ENCODE measurements at places on chromosomes 16 and 17. TPM values are rescaled to one million over a fixed set of nuclear protein-coding genes. Genes with fewer than 3 reads are reported as not detected.
A peak's percentile ranks its signal among the peaks of the same experiment; 100 is the strongest.

- H3K27me3 ChIP-seq: peaks cover 39% of the 10 kb centered on the region
- H3K4me1 ChIP-seq: peaks cover 4% of the 10 kb centered on the region
- no peak for DNase-seq
- no peak overlapping the region for H3K27ac ChIP-seq
- H3K4me3 ChIP-seq: no peak overlapping the region
Observed at GRCh38 chr17:57747221-57748017, 2.3 kb upstream of the CCDC182 start.

DNA sequence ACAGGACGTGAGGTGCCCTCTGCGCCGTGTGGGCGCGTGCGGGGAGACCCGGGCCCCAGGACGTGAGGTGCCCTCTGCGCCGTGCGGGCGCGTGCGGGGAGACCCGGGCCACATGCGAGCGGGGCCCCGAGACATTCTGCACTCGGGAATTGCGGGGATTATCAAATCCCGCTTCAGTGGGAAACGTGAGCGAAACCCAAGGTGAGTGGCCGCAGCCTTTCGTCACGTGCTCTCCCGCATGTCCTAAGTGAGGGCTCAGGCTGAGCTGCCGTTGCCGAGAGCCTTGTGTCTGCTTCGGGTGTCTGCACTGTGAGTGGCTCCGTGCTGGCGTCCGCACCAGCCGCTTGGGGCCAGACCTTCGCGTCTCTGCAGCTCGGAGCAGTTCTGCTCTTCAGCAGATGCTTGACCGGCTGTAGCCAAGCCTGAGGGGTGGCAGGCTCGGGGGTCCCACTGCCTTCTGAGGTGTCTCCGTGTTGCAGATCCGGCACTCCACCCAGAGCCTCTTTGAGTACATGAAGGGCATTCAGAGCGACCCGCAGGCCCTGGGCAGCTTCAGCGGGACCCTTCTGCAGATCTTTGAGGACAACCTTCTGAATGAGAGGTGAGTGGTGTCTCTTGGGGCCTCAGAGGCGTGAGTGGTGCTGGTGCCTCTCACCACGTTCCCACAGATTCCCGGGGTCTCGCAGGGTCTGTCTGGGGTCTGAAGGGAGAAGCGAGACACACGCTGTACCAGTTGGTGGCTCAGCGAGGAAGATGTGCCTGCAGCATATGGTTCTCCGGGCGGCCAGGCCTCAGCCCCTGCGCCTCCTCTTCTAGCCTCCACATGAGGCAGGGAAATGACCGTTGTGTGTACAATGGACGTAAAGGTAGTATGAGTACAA, 90.5 kb upstream of the ZNF750 start:
- no peaks in the 10 kb centered on the region for H3K27me3 ChIP-seq
- H3K4me3 ChIP-seq: no peak overlapping the region
- peaks cover 93% of the 10 kb centered on the region for H3K36me3 ChIP-seq
- peaks cover 6% of the 10 kb centered on the region for H3K4me1 ChIP-seq
- DNase-seq: peak; percentile 10

The TNP2 gene
- not detected for total RNA-seq

DNA sequence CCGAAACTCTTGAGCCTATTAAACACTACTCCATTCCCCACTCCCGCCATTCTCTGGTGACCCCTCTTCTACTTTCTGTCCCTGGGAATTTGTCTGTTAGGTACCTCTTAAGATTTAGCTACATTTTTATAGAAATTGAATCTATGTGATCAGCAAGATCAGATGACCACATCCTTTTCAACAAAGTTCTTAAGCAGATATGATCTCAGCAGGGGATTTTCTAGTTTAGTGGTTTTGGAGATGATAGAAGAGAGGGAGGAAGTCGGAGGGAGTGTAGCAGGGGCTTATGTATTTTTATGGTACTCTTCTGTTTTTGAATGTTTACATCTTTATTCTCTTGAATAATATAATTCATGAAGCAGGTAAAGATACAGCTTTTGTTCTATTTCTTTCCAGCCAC, 40.8 kb downstream of the RPA1 start:
- no peak overlapping the region for H3K27ac ChIP-seq
- no peaks in the 10 kb centered on the region for H3K4me1 ChIP-seq
- H3K27me3 ChIP-seq: no peaks in the 10 kb centered on the region
- no peak overlapping the region for H3K4me3 ChIP-seq

GRCh38 chr17:2048805-2049204, 6.1 kb upstream of the HIC1 start:
- peaks cover 30% of the 10 kb centered on the region for H3K27me3 ChIP-seq
- H3K4me1 ChIP-seq: peaks cover 48% of the 10 kb centered on the region
- DNase-seq: no peak
- no peak overlapping the region for H3K27ac ChIP-seq

DNA sequence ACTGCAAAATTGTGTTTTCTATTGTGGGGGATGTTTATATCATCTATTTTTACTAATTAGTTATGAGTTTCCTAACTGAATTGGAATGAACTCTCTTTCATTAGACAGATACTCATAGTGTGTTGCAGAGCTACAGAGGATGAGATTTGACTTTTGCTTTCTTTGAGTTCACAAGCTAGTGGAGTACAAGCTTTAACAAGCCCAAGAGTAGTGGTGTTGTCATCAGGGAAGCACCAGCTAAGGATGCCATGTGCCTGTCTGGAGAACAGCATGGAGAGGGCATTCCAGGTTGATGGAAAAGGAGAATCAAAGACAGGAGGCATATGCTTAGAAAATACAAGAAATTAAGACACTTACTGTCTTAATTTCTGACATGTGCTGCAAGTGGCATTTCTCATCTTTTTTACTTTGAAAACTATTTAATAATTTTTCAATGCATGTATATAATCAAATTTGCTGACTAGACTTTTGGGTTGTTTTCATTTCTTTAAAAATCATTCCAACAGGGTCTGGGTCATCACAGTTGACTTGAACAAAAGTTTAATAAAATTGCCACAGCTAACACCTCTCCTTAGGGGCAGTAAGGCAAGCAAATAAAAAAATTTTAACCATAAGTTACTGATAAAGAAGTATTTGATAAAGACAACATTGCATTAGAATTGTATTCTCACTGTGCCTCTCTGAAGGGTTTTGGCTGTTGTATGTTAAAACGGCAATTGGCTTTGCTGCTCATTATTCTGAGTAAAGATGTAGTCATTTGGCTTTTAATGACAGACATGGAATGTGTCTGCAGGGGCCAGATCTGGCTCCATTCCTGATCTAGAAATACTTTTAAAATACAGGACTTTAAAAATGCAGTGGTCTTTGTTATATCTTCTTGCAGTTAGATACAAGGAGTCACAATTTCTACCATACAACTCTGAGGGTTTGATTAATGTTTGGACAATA, 323.7 kb upstream of the CDH11 start:
- peaks cover 12% of the 10 kb centered on the region for H3K27me3 ChIP-seq
- no peak overlapping the region for H3K27ac ChIP-seq
- no peak for DNase-seq
- H3K4me1 ChIP-seq: no peaks in the 10 kb centered on the region
- H3K36me3 ChIP-seq: no peaks in the 10 kb centered on the region

GRCh38 chr17:77662833-77663232, 295.7 kb upstream of the TNRC6C start:
- no peak overlapping the region for H3K4me3 ChIP-seq
- H3K4me1 ChIP-seq: no peaks in the 10 kb centered on the region
- no peak overlapping the region for H3K27ac ChIP-seq
- no peak for DNase-seq
- H3K36me3 ChIP-seq: no peaks in the 10 kb centered on the region
- H3K27me3 ChIP-seq: no peaks in the 10 kb centered on the region

DNA sequence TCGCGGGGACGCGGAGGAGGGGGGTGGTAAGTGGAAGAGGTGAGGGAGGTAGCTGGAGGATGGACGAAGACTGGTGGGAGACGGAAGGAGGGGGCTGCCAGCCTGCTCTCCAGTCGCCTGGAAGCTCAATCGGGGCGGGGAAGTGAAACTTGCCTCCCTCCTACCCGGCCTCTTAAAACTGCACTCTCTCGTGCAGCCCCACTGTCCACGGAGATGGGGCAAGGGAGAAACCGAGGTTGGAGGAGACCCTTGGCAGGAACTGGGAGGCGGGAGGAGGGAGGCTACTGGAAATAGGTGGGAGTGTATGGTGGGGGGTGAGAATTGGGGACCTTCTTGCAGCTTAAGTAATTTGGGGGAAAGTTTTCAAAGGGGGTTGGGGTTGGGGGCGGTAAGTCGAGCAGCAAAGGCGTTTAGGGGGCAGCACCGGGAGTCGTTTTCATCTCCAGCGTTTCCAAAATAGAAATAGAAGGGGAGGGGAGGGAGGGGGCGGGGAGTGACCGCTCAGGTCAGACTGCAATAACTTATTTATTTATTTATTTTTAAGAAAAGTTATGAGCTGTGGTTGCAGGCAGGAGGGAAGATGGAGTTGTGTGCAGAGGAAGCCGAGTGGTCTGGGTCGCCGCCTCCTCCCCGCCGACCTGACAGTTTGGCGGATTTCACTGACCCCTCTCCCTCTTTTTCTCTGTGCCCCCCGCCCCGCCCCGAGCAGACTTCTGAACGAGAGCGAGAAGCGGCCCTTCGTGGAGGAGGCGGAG, 1.4 kb downstream of the SOX9 start:
- peaks cover 82% of the 10 kb centered on the region for H3K27me3 ChIP-seq
- DNase-seq: no peak
- peaks cover 10% of the 10 kb centered on the region for H3K36me3 ChIP-seq
- peak overlapping the region; percentile 81 for H3K4me3 ChIP-seq

DNA sequence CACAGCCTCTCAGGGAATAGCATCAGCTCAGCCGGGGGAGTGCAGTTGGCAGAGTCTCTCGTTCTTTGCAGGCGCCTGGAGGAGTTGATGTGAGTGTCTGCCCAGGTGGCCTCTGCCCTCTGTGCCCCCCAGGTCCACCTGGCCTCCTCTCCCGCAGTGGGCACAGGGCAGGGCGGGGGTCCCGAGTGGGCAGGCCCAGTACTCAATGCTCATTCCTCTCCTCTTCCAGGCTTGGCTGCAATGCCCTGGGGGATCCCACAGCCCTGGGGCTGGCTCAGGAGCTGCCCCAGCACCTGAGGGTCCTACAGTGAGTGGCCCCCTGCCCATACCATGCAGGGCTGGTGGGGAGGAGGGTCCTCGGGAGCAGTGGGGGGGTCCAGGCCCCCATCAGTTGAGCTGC, 14.7 kb upstream of the CPNE2 start:
- H3K27me3 ChIP-seq: no peaks in the 10 kb centered on the region
- H3K36me3 ChIP-seq: peaks cover 13% of the 10 kb centered on the region
- DNase-seq: no peak
- no peak overlapping the region for H3K4me3 ChIP-seq

The DNAAF8 gene
- total RNA-seq: 0.77 TPM

The CDRT15 gene
- not detected for total RNA-seq

- H3K4me3 ChIP-seq: no peak overlapping the region
- no peaks in the 10 kb centered on the region for H3K36me3 ChIP-seq
- H3K27me3 ChIP-seq: no peaks in the 10 kb centered on the region
- DNase-seq: no peak
- H3K27ac ChIP-seq: no peak overlapping the region
Observed at GRCh38 chr16:72536723-72537435, 364.9 kb upstream of the PMFBP1 start.

DNA sequence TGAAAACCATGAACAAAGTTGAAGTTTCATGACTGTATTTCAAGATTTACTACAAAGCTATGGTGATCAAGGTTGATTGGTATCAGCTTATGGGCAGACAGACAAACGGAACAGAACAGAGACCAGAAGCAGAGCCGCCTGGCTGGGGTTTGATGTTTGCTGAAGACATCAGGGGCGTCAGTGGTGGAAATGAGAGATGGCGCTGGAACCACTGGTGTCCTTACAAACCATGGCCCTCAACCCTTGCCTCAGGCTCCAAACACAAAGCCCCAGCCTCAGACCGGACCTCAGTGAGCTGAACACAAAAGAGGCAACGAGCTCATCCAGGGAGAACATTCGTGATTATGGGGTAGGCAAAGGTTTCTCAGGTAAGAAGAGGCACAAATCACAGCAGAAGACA, 113.0 kb upstream of the METRNL start:
- no peak for DNase-seq
- H3K4me3 ChIP-seq: no peak overlapping the region
- no peaks in the 10 kb centered on the region for H3K36me3 ChIP-seq
- no peak overlapping the region for H3K27ac ChIP-seq
- H3K4me1 ChIP-seq: peaks cover 14% of the 10 kb centered on the region
- H3K27me3 ChIP-seq: no peaks in the 10 kb centered on the region

The KLHL10 gene
- not detected for total RNA-seq

- peaks cover 94% of the 10 kb centered on the region for H3K4me1 ChIP-seq
- peak overlapping the region; percentile 90 for H3K27ac ChIP-seq
- DNase-seq: peak; percentile 89
Observed at GRCh38 chr17:64326420-64327054, 63.5 kb upstream of the TEX2 start.

The ERAL1 gene
- total RNA-seq: 35.4 TPM

The SLFN12L gene
- total RNA-seq: 0.25 TPM

- no peaks in the 10 kb centered on the region for H3K36me3 ChIP-seq
- H3K4me1 ChIP-seq: no peaks in the 10 kb centered on the region
- H3K4me3 ChIP-seq: no peak overlapping the region
- DNase-seq: no peak
Observed at GRCh38 chr16:65769055-65769465, 597.4 kb upstream of the CDH5 start.

- H3K4me1 ChIP-seq: no peaks in the 10 kb centered on the region
- peak; percentile 64 for DNase-seq
- peaks cover 80% of the 10 kb centered on the region for H3K27me3 ChIP-seq
- H3K27ac ChIP-seq: no peak overlapping the region
- no peaks in the 10 kb centered on the region for H3K36me3 ChIP-seq
Observed at GRCh38 chr16:24010440-24011089, 174.8 kb downstream of the PRKCB start.

The AMZ2 gene
- 99.9 TPM for total RNA-seq

DNA sequence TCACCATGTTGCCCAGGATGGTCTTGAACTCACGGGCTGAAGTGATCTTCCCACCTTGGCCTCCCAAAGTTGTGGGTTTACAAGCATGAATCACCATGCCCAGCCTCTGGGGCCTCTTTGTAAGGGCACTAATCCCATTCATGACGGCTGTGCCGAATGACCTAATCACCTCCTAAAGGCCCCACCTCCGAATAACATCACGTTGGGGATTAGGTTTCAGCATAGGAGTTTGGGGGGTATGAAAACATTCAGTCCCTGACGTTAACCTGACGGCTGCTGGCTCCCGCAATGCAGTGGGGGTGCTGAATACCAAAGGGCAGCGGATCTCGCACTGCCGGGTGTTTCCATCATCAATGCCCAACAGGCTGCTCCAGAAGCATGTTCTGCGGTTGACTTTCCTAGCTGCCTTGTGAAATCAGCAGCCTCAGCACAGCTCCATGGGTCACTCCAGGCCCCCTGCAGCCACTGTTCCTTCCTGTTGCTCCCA, 120.8 kb upstream of the SEC14L1 start:
- no peaks in the 10 kb centered on the region for H3K36me3 ChIP-seq
- H3K27ac ChIP-seq: no peak overlapping the region
- H3K4me3 ChIP-seq: no peak overlapping the region
- H3K27me3 ChIP-seq: peaks cover 29% of the 10 kb centered on the region
- DNase-seq: no peak

DNA sequence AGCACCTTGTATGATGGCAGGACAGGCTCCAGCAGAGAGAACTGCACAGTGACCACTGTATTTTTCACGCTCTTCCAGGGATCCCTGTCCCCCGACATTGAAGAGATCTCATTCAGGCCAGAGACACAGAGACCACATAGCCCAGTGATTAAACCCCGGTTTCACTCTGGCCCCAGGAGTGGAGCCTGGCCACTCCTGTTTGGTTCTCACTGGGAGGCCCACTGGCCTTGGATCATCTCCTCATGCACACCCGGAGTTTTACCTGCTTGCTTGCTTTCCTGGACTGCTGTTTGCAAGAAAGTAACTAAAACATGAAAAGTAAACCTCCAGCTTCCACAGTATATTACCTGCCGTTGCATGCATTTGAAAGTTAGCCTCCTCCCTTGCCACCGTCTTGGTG, 13.2 kb upstream of the CLEC18C start:
- no peaks in the 10 kb centered on the region for H3K27me3 ChIP-seq
- no peak overlapping the region for H3K4me3 ChIP-seq
- no peak overlapping the region for H3K27ac ChIP-seq
- no peaks in the 10 kb centered on the region for H3K4me1 ChIP-seq
- H3K36me3 ChIP-seq: peaks cover 72% of the 10 kb centered on the region

The NPIPA5 gene
- 5.7 TPM for total RNA-seq
